Dermis blood vessel endothelial cell (primary cell): ENCODE measurements at places on chromosomes 7 and 10.
A peak's percentile ranks its signal among the peaks of the same experiment; 100 is the strongest.

- DNase-seq, result peak; percentile 41
Observed at GRCh38 chr7:115410434-115410820, 488.5 kb downstream of the MDFIC start.

GRCh38 chr10:62650411-62650810, 154.1 kb upstream of the ADO start:
- no peak for DNase-seq

DNA sequence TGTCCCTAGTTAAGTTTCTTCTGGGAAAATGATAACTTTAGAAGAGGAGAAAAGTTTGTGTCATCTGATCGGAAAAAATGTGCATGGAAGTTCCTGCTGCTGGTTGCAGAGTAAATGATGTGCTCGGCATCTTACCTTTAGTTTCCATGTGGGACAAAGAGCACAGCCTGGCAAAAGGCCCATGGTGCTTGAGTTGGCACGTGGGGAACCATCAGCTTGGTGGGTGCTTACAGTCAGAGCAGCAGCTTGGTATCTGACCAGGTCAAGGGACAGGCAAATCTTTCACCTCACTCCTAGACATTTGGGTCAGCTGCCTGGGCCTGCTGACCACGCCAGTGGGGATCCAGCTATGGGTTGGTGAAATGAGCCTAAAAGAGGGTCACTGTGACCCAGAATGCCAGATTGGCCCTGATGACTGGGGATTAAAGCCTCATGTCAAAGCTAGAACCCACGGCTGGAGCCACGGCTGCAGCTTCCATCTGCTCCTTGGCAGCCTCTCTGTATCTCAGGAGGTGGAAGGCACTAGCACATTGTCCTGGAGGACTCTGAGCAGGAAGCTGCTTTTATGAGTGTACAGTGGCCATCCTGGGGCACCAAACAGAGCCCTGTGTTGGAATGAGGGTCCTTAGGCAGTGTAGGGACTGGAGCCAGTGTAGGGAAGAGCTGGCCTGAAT, 24.7 kb downstream of the VWC2 start:
- no peak for DNase-seq

DNA sequence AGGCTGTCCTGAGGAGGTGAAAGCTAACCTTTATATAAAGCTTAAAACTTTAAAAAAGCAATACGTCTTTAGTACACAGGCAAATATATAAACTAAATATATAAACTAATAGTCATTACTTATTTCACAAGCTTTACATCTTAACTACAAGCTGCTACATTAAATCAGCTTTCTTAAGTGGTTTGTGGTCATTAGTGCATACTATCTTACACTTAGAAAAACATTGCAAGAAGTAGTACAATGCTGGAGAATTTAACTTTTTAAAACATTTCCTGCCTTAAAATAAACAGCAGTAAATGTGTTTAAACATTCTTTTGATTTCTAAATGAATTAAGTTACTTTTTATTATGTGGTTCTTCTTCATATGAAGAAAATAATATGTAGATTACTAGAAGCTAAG, 36.3 kb downstream of the MET start:
- DNase-seq, result no peak

DNA sequence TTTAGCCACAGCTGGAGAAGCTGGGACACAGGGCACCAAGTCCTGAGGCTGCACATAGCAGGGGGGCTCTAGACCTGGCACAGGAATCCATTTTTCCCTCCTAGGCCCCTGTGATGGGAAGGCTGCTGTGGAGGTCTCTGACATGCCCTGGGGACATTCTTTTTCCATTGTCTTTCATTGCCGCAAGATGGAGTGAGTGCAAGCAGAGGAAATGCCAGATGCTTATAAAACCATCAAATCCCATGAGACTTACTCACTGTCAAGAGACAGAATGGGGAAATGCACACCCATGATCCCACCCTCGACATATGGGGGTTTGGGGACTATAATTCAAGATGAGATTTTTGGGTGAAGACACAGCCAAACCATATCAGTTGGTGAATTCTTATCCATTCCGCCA, 94.7 kb upstream of the FERD3L start:
- no peak for DNase-seq

DNA sequence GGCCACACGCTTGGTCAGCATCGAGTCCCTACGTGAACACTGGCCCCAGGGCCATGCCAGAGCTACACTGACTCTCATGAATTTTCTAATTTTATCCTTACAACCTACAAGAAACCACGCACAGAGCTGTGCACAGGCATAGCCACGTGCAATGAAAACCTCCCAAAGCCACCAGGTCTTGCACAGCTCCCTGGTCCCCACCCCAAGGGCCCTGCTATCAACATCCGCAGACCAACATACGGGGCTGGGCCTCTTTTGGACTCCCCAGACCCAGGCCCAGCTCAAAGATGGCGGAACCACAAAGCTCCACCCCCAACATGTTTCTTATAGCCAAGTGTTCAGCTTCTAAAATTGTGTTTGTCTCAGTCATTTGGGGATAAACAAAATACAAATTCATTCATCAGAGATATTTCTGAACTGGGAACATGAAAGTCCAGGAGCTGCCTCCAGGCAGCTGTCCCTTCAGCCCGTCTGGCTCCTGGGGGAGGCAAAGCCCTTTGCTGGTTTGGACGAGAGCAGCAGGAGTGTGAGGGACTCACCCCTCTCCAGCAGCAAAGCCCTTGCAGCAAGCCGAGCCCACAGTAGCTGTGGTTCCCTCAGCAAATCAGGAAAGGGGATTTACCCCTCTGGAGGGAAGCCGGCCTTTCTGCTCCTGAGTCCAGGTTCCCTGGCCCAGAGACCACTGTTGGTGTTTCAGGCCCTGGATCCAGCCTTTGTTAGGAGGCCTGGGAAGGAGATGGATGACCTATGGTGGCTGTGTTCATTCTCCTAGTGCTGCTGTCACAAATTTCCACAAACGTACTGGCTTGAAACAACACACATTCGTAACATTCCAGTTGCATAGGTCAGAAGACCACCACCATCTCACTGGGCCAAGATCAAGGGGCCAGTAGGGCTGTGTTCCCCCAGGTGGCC, 75.1 kb downstream of the OAT start:
- DNase-seq, result no peak

DNA sequence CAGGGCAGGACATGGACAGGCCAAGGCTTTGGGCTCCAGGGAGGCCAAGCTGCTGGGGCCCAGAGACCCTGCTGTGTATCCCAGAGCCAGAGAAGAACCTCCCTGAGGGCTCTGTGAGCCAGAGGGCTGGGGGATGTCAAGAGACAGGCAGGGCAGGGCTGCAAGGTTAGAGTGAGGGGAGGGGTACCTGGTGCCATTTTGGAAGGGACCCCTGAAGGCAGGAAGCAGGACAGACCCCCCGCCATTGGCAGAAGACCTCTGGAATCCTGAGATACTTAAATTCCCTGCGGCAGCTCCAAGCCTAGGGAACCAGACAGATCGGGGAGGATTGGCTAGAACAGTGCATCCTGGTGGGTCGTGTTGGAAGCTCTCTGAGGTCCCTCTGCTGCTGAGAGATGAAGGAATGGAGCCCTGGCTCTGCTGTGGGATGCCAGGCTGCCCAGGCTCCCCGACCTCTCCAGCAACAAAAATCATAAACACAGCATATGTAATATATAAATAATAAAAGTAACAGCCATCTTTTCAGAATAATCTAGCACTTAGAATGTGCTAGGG, 75.0 kb downstream of the LHPP start:
- no peak for DNase-seq
